Aorta (tissue), 5 donors: ENCODE measurements at places on chromosomes 2 and 18. TPM values are rescaled to one million over a fixed set of nuclear protein-coding genes. Genes with fewer than 3 reads are reported as not detected.

The GPAT2 gene
- total RNA-seq = 4.8 TPM

- DNase-seq = no peak
- H3K27me3 ChIP-seq = no peaks in the 10 kb centered on the region
- no peak overlapping the region for H3K27ac ChIP-seq
- no peaks in the 10 kb centered on the region for H3K4me1 ChIP-seq
- no peak overlapping the region for H3K4me3 ChIP-seq
Measured at GRCh38 chr18:76392349-76392748, 102.7 kb downstream of the ZNF516 start.

GRCh38 chr18:26082475-26082874 is 7.9 kb downstream of the SS18 start:
- no peak for DNase-seq
- H3K27ac ChIP-seq = no peak overlapping the region
- no peaks in the 10 kb centered on the region for H3K4me1 ChIP-seq
- no peaks in the 10 kb centered on the region for H3K36me3 ChIP-seq

GRCh38 chr2:158460632-158461297 is 4.0 kb downstream of the PKP4 start:
- H3K4me1 ChIP-seq = no peaks in the 10 kb centered on the region
- H3K27ac ChIP-seq = no peak overlapping the region
- H3K27me3 ChIP-seq = no peaks in the 10 kb centered on the region
- no peak for DNase-seq
- no peaks in the 10 kb centered on the region for H3K36me3 ChIP-seq

- H3K36me3 ChIP-seq = no peaks in the 10 kb centered on the region
- H3K4me1 ChIP-seq = no peaks in the 10 kb centered on the region
- H3K4me3 ChIP-seq = no peak overlapping the region
- no peak for DNase-seq
- H3K27ac ChIP-seq = no peak overlapping the region
Measured at GRCh38 chr2:101360232-101360631, 27.1 kb downstream of the CREG2 start.

DNA sequence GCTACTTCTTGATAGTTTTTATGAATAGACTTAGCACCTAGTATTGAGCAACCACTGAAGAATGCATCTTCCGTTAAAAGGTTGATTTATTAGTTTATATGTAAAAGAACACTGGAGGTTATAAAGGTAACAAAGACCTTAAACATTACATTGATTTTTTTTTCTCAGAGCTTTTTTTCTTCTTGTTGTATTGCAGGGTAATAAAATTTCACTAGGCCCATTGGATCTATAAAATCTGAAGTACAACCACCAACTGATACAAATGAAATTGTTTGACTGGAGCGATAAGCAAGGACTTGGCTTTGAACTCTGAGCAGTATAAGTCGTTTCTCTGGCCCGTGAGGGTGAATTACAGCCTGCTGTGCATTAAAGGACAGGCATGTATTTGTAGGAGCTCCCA is 344.0 kb downstream of the LRRTM1 start:
- no peaks in the 10 kb centered on the region for H3K36me3 ChIP-seq
- H3K4me3 ChIP-seq = no peak overlapping the region
- H3K27ac ChIP-seq = no peak overlapping the region
- no peaks in the 10 kb centered on the region for H3K4me1 ChIP-seq

The ST8SIA5 gene
- 0.42 TPM for total RNA-seq

GRCh38 chr2:168635065-168635577 is 167.3 kb upstream of the NOSTRIN start:
- no peaks in the 10 kb centered on the region for H3K36me3 ChIP-seq
- DNase-seq = no peak
- no peaks in the 10 kb centered on the region for H3K27me3 ChIP-seq
- peaks cover 6% of the 10 kb centered on the region for H3K4me1 ChIP-seq

DNA sequence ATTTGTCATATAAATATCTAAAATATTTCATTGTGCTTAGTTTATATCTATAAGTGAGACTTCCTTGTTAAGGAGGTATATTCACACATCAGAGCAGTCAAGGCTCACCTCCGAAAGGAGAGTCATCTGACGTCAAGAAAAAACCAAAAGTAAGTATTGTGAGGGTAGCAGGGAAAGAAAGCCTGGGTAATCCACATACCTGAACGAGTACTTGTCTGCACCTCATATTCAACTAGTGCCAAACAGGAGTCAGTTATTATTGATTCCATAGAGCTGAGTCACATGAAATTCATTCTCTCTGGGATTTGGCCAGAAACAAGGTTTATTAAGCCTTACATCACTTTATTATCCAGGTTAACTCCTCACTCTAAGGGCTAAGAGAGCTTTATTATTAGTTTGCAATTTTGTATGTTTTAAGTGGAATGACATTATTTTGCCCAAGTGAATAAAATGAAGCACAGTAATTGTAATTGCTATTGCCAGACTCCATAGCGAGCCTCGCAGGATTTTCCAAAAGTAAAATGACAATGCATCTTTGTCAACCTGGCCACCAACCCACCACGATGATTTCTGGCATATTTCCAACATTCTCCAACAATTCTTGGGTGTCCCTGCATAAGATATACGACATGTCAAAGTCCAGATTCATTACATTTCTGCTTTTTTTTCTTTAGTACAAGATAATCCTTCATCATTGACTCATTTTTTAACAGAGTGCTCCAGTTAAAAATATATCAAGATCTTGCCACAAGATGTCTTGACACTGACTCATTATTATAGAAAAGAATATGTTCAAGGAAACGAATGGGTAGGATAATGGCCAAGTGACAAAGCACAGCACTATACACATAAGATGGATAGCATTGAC is 1210.4 kb upstream of the ACVR2A start:
- H3K4me1 ChIP-seq = no peaks in the 10 kb centered on the region
- no peaks in the 10 kb centered on the region for H3K27me3 ChIP-seq
- no peak overlapping the region for H3K27ac ChIP-seq

GRCh38 chr2:40348665-40349064 is 103.2 kb downstream of the SLC8A1 start:
- no peaks in the 10 kb centered on the region for H3K36me3 ChIP-seq
- H3K27me3 ChIP-seq = no peaks in the 10 kb centered on the region
- no peak overlapping the region for H3K4me3 ChIP-seq

- no peaks in the 10 kb centered on the region for H3K36me3 ChIP-seq
- H3K27me3 ChIP-seq = no peaks in the 10 kb centered on the region
- DNase-seq = no peak
- H3K27ac ChIP-seq = no peak overlapping the region
- H3K4me3 ChIP-seq = no peak overlapping the region
- no peaks in the 10 kb centered on the region for H3K4me1 ChIP-seq
Measured at GRCh38 chr2:147913701-147914480, 69.1 kb downstream of the ACVR2A start.

DNA sequence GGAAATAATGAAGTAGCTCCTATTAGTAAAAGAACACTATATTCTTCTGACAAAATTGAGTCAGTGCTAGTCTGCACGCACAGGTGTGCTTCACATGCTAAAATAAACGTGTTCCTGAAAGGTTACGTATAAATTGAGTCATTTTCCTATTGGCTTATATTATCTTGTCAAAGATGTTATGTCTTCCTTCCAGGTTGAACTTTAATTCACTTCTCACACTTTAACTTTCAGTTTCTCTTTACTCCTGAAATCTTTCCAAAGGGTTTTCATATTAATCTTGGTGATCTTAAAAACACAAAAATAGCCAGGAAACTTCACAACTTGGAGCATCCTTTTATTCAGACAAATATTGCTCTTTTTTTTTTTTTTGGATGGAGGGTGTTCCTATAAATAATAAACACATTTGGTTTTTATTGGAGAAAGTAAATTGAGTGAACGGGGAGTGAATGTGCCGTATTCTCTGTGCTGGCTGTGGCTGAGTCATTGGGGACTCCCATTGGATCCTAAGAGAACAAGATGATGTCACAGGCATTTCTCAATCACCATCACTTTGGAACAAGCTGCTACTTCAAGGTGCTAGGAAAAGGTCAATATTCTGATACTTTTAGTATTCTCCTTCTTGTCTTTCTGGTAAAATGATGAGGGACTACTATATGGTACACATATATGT is 150.2 kb upstream of the SPATS2L start:
- H3K27me3 ChIP-seq = no peaks in the 10 kb centered on the region
- H3K4me3 ChIP-seq = peak overlapping the region; percentile 26
- no peaks in the 10 kb centered on the region for H3K36me3 ChIP-seq
- H3K27ac ChIP-seq = no peak overlapping the region
- no peak for DNase-seq

DNA sequence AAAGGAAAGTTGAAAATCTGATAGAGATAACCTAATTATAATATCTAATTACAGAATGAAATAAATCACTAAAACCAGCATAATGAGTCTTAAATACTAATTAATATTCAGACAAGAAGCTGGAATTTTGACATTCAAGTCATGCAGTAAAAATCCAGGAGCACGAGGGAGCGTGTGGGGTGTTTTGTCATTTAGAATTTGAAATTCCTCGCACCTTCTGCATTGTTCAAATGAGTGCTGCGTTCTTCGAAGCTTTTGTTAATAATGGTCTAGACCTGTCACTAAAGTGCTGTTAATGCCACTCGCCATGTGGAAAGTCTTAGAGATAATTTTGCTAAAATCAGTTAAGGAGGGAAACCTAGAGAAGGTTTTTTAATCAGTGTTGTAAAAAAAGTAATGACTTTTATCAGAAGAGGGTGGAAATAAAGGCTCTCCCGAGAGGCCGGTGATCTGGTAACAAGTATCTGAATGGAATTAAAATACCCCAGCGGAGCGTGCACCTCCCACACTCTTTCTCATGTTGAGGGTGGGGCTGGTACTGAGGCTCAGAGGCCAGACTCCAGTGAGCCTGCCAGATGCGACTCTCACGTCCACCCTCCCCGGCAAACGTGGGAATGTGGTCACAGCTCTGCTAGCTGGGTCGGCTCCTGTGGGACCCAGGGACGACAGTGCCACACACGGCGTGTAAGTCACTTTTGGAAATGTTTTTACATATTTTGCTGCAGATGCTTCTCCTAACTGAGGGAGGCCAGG is 69.4 kb upstream of the MYT1L start:
- H3K27me3 ChIP-seq = no peaks in the 10 kb centered on the region
- H3K4me1 ChIP-seq = no peaks in the 10 kb centered on the region
- no peak overlapping the region for H3K4me3 ChIP-seq
- no peaks in the 10 kb centered on the region for H3K36me3 ChIP-seq
- DNase-seq = no peak

DNA sequence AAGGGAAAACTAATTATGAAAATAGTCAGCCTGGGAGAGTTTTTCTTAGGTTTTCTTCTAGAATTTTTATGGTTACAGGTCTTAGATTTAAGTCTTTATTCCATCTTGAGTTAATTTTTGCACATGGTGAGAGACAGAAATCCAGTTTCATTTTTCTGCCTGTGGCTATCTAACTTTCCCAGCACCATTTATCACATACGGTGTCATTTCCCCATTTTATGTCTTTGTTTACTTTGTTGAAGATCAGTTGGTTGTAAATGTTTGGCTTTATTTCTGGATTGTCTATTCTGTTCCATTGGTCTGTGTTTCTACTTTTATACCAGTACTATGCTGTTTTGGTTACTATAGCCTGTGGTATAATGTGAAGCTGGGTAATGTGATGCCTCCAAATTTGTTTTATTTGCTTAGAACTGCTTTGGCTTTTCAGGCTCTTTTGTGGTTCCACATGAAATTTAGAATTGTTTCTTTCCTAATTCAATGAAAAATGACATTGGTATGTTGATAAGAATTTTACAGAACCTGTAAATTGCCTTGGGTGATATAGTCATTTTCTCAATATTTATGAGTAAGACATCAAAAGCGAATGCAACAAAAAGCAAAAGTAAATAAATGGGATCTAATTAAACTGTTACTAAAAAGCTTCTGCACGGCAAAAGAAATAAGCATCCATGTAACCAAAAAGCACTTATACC is 146.1 kb upstream of the NOL4 start:
- H3K27ac ChIP-seq = no peak overlapping the region
- no peaks in the 10 kb centered on the region for H3K36me3 ChIP-seq
- DNase-seq = no peak
- no peak overlapping the region for H3K4me3 ChIP-seq
- no peaks in the 10 kb centered on the region for H3K27me3 ChIP-seq
- no peaks in the 10 kb centered on the region for H3K4me1 ChIP-seq

- no peak overlapping the region for H3K4me3 ChIP-seq
- H3K4me1 ChIP-seq = no peaks in the 10 kb centered on the region
- no peak overlapping the region for H3K27ac ChIP-seq
- DNase-seq = peak; percentile 55
Measured at GRCh38 chr2:68357605-68358337, 7.3 kb upstream of the PLEK start.

- H3K4me3 ChIP-seq = no peak overlapping the region
- H3K27me3 ChIP-seq = no peaks in the 10 kb centered on the region
- no peaks in the 10 kb centered on the region for H3K4me1 ChIP-seq
- no peaks in the 10 kb centered on the region for H3K36me3 ChIP-seq
- no peak overlapping the region for H3K27ac ChIP-seq
- DNase-seq = no peak
Measured at GRCh38 chr18:70363861-70364260, 75.0 kb downstream of the SOCS6 start.

- H3K4me1 ChIP-seq = no peaks in the 10 kb centered on the region
- H3K4me3 ChIP-seq = no peak overlapping the region
- H3K36me3 ChIP-seq = no peaks in the 10 kb centered on the region
- DNase-seq = no peak
- H3K27ac ChIP-seq = no peak overlapping the region
Measured at GRCh38 chr2:118750959-118751565, 96.4 kb downstream of the EN1 start.

The MBD5 gene
- 53.8 TPM for total RNA-seq

DNA sequence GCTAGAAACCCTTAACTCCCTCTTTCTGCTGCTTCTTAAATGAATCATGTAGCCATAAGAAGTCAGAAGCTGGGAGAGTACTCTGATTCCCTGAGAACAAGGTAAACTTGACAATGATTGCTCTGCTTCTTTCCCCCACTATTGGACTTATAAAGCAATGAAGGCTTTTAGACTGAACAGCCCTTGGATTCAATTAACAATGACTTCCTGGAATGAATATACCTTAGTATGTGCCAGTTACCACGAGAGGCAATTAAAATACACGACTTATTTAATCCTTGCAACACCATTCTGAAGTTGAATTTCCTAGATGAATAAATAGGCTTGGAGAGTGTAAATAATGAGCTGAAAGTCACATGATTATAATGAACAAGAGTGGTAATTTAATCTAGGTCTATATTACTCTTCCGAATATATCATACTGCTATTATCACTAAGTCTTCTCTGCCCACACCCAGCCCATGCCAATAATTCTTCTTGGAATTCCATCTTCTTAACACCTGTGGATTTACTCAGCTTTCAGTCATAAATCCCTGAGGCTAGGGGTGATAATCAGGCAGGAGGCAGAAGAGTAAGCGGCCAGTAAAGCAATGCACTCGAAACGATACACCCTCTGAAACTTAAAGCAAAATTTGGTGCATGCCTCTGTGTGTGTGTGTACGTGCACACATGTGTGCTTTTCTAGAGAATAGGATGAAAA is 170.2 kb downstream of the ATAD2B start:
- H3K36me3 ChIP-seq = peaks cover 2% of the 10 kb centered on the region
- H3K4me3 ChIP-seq = no peak overlapping the region
- H3K27ac ChIP-seq = no peak overlapping the region
- no peaks in the 10 kb centered on the region for H3K4me1 ChIP-seq
- H3K27me3 ChIP-seq = no peaks in the 10 kb centered on the region

- no peaks in the 10 kb centered on the region for H3K27me3 ChIP-seq
- no peak overlapping the region for H3K27ac ChIP-seq
- peaks cover 1% of the 10 kb centered on the region for H3K4me1 ChIP-seq
- no peak for DNase-seq
Measured at GRCh38 chr2:68200157-68200787, 42.6 kb downstream of the PNO1 start.
